ENCODE measurements at places on chromosomes 4 and X. TPM values are rescaled to one million over a fixed set of nuclear protein-coding genes. Genes with fewer than 3 reads are reported as not detected.

The MANBA gene
- 16.2 TPM for total RNA-seq

The CITED1 gene
- total RNA-seq, result 4.3 TPM

The UGT2A1 gene
- not detected for total RNA-seq

The NHS gene
- total RNA-seq, result not detected

Data from G401 (cell line).